Effector CD4-positive, alpha-beta T cell (primary cell): ENCODE measurements at places on chromosomes 12 and 14.
A peak's percentile ranks its signal among the peaks of the same experiment; 100 is the strongest.

DNA sequence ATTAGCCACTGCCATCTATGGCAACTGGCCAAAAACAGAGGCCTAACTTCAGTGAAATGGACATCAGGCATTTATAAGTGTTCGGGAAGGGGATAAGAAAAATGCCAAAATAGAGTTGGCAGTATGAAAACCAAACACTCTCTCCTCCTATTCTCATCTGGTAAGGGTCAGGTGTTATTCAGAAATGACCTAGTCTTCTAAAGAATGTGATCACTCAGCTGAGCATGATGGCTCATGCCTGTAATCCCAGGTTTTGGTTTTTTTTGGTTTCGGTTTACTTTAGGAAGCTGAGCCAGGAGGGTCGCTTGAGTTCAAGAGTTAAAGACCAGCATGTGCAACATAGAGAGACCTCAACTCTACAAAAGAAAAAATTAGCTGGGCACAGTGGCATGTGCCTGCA is 170.3 kb downstream of the GRIN2B start:
- DNase-seq, result no peak

DNA sequence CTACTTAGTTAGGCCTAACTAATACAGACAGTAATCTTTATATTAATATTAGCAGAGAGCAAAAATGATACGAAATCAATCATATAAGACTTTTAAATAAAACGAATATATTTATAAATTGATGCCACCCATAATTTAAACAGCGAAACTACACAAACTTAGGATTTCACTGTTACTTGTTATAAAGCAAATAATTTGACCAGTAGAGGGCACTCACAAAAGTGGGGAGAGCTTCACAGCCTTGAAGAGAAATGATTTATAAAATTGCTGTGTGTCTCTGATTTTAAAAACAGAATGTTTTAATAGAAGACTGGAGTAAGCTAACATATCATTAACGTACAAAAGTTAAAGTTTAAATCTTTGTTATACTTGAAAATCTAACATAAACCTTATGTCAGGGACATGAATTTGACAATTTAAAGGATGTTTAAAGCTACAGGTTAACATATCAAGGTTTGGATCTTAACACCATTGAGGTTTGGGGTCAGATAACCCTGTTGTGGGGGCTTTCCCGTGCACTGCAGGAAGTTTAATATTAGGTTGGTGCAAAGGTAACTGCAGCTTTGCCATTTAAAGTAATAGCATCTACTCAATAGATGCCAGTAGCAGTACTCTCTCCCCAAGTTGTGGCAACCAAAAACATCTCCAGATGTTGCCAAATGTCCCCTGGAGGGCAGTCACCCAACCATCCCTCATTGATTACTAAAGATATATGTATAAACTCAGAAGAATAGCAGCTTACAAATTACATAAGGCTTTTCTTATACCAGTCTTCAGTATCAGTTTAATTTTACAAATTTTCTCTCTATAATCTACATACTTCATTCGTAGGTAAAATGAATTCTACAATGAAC is 9.3 kb downstream of the KRAS start:
- no peak for DNase-seq

DNA sequence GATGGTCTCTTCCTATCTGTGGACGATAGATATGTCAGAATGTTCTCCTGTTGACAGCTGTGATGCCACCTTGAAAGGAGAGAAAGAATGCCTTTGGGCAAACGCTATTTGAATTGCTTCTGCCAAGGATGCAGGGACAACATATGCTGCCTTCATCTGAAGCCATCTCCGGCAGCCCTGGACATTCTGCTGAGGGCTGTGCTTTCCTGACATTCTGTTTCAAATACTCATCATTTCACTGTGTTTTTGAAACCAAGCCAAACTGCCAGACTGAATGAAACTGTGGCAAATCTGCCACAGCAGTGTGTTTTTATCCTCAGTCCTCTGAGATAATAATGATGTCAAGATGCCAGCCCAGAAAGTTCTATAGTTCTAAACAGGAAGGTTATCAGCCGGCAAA is 85.8 kb upstream of the BCAT1 start:
- no peak for DNase-seq

GRCh38 chr14:70713511-70713916 is 71.8 kb downstream of the TTC9 start:
- no peak for DNase-seq

GRCh38 chr12:122875590-122876220 is 20.2 kb downstream of the VPS37B start:
- DNase-seq, result no peak

DNA sequence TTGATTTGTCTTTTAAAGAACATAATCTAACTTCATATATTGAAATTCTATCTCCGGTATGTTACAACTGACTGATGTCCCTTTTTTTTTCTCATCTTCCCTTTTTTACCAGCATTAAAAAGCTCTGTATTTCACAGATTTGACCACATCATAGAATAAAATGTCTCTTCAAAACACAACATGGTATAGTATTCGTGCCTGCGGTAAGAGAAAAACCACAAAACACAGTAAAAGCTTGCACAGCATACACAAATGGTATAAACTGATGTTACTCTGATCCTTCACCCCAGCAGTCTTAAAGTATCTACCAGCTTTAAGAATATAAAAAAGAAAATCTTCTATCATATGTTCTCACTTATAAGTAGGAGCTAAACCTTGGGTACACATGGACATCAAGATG is 83.4 kb downstream of the HECTD1 start:
- peak; percentile 6 for DNase-seq

- DNase-seq, result no peak
Observed at GRCh38 chr12:93148412-93148811, 219.3 kb upstream of the EEA1 start.

DNA sequence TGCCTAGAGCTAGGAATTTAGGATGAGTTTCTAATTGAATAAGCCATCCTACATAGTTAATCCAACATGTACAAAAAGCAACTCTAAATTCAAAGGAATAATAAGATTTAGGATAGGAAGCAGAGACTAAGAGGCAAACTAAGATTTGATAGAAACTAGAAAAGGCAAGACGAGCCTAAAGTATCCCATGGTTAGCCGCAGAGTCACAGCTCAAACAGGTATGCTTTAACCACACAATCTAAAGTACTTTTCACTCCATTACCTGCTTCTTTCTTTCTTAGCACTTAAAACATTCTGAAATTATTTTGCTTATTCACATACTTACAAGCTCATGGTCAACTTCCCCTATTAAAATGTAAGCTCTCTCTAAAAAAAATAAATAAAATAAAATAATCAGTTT is 51.8 kb downstream of the OTOGL start:
- no peak for DNase-seq

DNA sequence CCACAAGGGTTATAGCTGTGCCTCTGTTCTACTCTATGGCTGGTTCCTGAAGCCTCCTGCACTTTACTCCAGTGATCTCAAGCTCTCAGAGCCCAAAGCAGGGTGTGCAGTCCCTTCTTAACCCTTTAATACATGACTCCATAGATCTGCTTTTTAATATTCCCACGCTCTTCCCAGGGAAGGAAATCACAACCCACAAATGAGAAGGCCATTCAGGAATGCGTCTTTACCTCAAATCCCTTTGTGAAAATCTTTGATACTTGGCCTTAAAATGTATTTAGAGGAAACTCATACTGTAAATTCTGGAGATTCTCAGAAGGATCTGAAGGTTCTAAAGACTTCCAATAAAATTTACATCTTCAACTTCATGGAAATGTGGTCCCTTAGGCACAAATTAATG is 17.0 kb downstream of the NID2 start:
- DNase-seq, result no peak

DNA sequence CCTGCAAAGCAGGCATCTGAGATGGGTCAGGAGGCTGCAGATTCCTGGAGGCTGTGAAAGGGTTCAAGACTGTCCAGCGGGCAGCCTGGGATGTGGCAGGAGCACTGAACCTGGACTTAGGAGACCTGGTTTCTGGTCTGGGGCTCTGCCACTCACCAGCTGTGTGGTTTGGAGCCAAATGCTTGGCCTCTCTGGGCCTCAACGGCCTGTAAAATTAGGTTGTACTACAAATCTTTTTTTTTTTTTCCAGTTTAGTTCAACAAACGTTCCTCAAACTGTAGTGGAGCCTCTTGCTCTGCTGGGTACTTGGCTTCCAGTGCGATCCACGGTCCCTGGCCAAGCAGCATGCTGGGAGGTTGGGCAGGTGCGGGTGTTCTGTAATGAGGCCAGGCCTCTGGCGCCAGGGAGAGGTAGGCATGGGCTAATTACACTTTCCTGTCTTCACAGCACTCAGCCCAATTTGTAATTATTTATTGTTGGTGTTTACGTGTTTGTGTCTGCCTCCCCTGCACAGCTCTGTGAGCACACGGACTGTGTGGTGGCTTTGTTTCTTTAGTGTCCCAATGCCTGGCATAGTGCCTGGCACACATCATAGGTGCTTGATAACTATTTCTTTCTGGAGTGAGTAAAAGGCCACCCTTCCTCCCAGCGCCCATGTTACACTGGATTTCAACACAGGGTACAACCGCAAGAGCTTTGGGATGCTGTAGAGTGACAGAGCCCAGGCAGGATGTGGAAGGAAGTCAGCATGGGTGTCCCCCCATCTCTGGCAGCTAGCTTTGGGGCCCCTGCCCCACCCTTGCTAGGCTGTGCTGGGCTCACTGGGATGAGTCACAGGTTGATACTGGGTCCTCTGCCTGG is 5.8 kb upstream of the KRT80 start:
- no peak for DNase-seq

DNA sequence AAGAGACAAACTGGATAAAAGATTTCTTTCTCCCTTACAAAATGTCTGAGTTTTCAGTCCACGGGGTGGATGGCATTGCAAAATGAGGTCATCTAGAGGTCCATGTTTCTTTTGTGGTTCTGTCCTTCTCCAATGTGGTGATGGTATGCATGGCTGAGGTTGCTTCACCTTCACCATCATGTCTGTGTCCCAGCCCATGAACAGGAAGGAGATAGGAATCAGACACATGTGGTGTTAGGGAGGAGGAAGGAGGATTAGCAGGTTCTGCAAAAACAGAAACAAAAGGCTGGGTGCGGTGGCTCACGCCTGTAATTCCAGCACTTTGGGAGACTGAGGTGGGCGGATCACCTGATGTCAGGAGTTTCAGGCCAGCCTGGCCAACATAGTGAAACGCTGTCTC is 11.0 kb upstream of the AEBP2 start:
- no peak for DNase-seq

DNA sequence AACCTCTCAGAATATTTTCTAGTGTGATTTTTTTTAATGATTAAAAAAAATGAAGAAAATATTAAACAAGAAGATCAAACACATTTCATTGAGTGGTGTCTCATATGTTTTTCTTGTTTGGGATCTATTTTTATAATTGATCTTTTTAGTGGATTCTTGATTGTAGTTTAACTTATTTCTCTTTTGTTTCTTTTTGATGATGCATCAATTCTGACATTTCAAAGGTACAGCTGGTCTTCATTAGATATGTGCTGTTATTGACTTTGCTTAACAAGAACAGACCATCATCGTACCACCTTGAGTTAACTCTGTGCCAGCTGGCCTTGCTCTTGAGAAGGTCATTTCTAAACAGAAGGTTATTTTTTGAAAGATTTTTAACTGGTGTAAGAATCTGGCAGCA is 45.8 kb upstream of the FGD4 start:
- no peak for DNase-seq

DNA sequence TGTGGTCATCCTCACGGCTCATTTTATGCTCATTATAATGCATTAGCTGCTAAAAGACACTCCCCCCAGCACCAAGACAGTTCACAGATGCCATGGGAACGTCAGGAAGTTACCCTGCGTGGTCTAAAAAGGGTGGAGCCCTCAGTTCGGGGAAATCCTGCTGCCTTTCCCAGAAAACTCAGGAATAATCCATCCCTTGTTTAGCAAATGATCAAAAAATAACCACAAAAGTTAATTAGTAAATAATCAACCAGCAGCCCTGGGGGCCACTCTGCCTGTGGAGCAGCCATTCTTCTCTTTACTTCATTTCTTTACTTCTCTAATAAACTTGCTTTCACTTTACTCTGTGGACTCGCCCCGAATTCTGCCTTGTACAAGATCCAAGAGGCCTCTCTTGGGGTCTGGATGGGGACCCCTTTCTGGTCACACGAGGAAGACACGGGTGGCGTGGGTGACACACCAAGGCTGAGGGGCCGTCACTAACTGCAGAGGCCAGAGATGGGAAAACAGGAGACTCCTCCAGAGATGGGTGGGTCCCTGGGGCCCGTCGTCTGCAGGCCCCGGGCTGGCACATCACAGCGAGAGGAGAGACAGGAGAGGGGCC is 65.5 kb downstream of the NOC4L start:
- DNase-seq, result no peak

GRCh38 chr14:75615200-75615599 is 36.8 kb downstream of the FLVCR2 start:
- no peak for DNase-seq
